ENCODE measurements at places on chromosomes 2 and 18.

DNA sequence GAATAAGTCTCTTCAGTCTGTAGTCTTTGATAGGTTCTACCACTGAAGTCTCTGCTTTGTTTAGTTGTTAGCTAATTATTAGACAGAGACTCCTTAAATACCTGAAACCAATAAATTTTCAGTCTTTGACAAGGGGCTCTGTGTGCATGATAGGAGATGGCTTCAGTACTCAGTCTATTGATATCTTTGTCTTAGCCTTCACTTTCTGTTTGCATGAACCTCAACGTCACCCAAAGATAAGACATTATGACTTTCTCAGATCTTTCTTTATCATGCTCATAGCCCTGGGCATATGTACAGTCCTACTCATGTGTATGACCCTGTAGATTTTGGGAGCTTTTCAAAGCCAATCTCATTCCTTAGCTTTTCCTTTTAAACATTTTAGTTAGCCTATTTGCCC, 183.5 kb upstream of the GCFC2 start:
- DNase-seq = no peak

- no peak for DNase-seq
Measured at GRCh38 chr18:13909141-13909940, 6.0 kb downstream of the MC2R start.

DNA sequence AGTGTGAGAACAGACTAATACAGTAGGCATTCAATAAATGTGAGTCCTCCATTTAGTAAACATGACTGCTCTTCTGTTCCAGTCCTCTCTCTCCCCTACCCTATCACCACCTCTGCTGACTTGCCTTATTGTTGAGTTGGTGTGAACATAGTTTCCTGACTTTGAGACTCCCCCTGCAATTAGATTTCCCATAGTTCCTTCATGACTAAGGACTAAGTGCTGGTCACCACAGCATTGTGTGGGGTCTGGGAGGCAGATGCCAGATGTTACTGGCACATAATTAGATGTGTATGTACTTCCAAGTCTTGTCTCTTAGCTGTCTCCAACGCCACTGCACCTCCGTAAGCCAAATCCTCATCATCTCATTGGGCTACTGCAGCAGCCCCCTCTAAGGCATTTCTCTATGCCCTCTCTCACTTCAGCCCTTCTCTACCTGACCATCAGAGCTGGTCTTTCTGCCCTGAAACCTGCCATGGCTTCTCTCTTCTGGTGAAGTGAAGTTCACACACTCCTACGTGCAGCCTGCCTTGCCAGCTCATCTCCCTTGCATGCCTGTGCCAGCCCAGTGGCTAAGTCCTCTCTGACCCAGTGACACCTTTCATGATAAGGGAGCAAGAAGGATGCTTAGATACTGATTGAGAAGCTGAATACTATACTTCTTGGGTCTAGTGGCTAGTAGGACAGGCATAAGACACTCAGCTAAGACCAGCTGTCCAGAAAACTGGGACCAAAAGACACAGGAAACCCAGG, 81.6 kb upstream of the ALPP start:
- DNase-seq = no peak

DNA sequence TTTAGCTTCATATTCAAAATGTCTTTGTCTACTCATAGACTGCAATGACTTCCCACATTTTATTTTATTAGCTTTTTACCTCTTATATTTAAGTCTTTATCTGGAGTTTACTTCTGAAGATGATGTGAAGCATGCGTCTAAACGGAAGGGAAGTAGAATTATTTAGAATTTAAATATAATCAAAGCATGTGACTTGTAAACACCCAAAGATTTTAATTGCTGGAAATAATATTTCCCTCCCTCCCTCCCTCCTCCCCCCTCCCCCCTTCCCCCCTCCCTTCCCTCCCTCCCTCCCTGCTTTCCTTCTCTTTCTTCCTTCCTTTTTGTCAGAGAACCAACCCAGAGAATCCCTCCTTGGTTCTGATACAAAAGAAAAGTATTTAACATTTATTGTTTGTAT, 2.1 kb upstream of the LANCL1 start:
- DNase-seq = no peak

DNA sequence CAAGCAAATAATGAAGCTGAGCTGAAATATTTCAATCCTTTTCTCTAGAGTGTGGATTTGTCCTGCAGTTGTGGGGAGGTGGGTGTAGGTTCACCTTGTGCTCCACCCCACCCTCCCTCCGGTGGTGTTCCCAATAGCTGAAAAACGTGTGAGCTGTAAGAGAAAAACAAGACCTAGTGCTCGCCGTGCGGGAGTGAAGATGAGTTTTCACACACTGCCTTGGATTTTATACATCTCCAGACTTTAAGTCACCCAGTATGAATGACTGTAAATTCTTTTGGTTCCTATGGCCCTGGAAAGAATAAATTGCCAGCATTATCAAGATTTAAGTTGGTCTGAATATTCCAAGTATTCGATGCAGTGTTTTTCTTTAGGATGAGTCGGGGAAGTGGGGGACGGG, 1.9 kb upstream of the SOX11 start:
- no peak for DNase-seq

DNA sequence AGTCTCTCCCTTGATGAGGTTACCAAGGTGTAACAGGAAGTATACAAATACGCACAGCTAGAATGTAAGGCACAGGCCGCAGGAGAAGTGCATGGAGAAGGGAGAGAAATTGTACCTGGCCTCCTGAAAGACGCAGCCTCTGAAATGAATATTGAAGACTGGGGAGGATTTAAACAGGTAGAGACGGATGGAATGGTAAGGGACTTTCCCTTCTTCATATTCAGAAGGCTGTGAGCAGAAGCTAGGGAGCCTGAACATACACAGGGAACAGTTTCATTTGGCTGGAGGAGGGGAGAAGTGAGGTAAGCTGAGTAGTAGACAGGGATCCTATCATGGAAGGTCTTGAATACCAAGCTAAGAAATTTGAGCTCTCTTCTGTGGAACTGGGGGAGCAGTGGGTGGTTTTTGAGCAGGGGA, 112.7 kb downstream of the ANKRD44 start:
- no peak for DNase-seq

DNA sequence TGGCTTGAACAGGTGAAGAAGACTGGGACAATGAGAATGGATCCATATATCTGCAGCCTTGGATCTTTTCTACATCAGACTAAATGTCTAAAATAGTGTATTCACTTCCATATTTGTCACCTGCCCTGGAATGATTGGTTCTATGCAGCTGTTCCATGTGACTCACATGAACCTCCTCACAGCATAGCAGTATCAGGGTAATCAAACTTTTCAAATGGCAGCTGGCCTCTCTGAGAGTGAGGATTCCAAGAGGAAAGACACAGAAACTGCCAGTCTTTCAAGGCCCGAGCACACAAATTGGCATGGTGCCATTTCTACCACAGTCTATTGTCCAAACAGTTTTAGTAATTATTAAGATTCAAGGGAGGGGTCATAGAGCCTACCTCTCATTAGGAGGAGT, 859.3 kb downstream of the BCL11A start:
- no peak for DNase-seq

GRCh38 chr2:26088038-26088643, 54.3 kb downstream of the RAB10 start:
- DNase-seq = no peak

GRCh38 chr2:101806123-101806522, 108.6 kb downstream of the MAP4K4 start:
- DNase-seq = no peak

- DNase-seq = no peak
Measured at GRCh38 chr2:156437272-156437930, 1.2 kb downstream of the GPD2 start.

- DNase-seq = no peak
Measured at GRCh38 chr2:65413610-65414009, 18.8 kb downstream of the SPRED2 start.

- no peak for DNase-seq
Measured at GRCh38 chr2:168482269-168482668, 26.2 kb downstream of the CERS6 start.

GRCh38 chr2:13822365-13822764, 810.2 kb upstream of the LRATD1 start:
- DNase-seq = no peak

DNA sequence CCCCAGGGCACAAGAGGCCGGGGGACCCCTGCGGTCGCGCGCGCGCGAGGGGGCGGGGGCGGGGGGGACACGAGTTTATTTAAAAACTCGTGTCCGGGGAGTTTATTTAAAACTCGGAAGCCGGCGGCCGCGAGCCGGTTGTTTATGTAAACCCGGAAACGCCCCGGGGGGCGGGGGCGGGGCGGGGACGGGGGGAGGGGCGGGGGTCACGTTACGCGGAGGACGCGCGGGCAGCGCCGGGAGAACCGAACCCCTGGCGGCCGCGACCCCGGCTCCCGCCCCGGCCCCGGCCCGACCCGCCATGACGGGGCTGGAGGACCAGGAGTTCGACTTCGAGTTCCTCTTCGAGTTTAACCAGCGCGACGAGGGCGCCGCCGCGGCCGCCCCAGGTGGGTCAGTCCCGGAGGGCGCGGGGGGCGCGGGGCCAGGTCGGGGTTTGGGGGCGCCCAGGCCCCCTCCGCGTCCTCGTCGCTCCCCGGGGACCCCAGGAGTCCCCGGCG, 4.4 kb downstream of the NFATC1 start:
- DNase-seq = no peak

DNA sequence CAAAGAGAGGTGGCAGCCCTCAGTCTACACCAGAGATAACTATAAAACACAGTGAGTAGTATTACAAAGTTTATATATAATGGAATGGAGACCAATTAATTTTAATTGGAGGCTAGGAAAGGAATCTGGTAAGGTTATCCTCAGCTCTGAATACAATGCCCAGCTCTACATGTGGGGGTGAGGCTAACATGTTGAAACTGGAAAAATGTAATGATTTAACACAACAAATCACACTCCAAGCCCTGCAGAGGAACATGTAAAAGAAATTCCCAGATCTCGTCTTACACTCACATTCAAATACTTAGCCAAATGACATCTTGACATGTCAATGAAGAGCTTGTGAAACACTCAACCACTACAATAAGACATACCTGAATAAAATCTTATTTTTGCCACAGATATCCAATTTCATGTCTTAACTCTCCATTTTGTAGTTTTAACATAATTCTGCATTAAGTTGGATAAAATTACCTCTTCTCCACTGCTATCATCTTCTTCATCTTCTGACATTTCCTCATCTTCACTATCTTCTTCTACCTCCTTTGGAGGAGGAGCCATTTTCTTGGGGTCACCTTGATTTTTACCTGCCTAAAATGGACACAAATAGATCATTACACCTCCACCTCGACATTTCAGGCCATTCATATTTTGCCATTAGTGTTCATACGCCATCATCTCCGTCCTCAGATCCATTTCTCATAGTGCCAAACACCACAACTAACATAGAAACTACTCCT, 1.4 kb downstream of the NCL start:
- DNase-seq = no peak

DNA sequence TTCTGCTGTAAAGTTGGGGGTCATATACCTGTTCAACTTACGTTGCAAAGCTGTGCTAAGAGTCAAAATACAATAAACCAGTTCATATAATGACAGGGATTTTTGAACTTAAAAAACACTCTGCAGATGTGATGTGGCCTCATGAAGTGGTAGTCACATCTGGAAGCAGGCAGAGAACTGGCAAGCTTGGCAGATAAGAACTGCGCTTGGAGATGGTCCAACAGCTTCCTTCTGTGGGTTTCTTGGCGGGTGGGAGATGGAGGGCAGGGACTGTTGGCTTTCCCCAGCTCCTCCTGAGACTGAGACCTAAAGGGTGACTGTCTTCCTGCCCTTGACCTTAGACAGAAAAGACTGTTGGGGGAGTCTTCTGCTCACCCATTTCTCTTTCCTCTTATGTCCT, 140.4 kb downstream of the CTIF start:
- DNase-seq = no peak

DNA sequence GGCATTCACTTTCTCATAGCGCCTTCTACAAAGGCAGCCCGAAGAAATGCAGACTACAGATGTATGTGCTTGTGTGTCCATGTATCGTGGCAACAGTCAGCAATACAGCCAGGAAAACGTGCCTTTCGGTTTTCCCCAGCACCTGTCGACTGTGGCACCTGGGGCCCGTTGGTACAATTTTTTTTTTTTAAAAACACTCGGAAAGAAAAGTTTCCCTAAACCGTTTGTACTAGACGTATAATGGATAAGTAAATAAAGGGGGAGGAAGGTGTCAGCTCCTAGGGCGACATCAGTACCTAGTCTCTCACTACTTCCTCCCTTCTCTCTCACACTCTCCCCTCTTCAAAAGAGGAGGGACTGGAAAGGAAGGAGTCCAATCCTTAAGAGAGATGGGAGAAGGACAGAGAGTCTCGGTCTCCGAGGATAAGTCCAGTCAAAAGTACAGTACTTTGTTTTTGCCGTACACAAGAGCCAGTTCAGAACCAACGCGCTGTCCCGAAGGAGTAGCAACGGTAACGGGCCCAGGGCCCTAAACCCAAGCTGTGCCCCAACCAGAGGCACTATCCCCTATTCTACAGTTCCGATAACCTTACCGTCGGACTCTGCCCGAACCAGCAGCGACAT, 759 bp downstream of the PPP4R3B start:
- no peak for DNase-seq

GRCh38 chr2:5453220-5454050, 238.7 kb upstream of the SOX11 start:
- DNase-seq = no peak

GRCh38 chr2:212667751-212668316, 129.2 kb upstream of the ERBB4 start:
- no peak for DNase-seq

- no peak for DNase-seq
Measured at GRCh38 chr2:212979799-212980198, 171.6 kb downstream of the IKZF2 start.

DNA sequence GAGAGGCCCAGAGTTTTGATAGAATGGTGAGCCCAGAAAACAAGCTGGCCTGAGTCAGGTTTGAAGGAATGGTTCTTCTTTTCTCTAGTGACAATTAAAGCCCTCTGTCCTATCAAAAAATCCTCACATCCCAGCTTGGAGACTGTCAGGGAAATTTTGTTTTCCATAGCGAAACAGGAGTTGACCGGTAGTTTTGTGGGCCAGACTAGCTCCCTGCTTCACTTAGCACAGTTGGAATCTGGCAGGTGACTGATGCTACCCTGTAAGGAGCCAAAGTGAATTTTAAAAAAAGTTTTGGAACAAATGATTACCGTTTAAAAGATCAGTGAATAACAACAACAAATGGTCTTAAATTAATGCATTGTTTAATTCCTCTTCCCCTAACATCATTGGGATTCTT, 6.7 kb downstream of the NAB1 start:
- DNase-seq = no peak

DNA sequence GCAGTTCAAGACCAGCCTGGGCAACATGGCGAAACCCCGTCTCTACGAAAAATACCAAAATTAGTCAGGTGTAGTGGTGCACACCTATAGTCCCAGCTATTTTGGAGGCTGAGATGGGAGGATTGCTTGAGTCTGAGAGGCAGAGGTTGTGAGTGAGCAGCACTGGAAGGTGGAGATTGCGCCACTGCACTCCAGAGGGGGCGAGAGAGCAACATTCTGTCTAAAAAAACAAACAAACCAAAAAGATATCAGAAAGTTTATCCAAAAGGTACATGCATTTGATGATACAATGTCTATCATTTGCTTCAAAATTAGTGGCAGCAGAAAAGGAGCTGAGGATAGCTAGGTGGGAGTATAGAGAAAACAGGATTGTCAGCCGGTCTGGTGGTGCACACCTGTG, 39.8 kb upstream of the CABLES1 start:
- DNase-seq = no peak

GRCh38 chr18:38790786-38791185, 1225.2 kb upstream of the CELF4 start:
- DNase-seq = no peak
